ENCODE measurements at places on chromosomes 12 and 14. TPM values are rescaled to one million over a fixed set of nuclear protein-coding genes. Genes with fewer than 3 reads are reported as not detected.

FGF6 gene
- polyA plus RNA-seq: not detected

LRP1 gene
- 64.5 TPM for polyA plus RNA-seq

NR1H4 gene
- polyA plus RNA-seq: 15.0 TPM

RALGAPA1 gene
- polyA plus RNA-seq: 48.7 TPM

PTPN6 gene
- polyA plus RNA-seq: 21.9 TPM

FAIM2 gene
- polyA plus RNA-seq: 3.5 TPM

DNAI7 gene
- polyA plus RNA-seq: 7.9 TPM

DNA sequence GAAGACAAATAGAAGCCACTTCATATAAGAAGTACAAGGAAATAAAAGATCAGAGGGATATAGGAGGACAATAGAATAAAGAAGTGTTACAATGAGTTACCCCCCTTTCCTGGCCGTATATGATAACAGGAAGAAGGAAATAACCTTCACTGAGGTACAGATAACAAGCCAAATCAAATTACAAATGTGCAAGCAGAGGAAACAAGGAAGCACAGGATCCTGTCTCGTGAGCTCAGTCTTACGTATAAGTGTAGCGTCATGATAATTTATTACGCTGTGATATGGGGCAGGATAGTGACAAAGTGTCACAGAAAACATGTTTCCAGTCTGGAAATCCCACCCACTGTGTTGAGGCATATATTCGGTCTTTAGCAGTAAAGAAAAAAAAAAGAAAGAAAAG lies 26.5 kb downstream of the CRACR2A start:
- no peak for DNase-seq

DNA sequence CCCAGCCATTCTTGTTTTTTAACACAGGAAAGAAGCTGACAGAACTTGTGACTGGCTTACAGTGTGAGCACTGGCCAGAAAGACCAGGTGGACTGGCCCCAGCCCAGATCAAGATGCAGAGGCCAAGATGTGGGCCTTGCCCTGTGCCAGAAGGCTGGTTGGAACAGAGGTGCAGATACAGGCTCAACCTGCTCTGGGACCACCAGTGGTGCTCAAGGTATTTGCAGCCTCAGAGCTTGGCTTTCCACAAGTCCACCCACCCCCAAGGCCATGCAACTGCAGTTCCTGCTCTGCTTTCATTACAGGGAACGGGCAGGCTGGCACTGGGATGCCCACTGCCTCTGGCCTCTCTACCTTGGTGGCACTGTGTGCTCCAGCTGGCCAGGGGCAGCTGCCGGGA lies 23.3 kb downstream of the ZFC3H1 start:
- DNase-seq: no peak

- no peak for DNase-seq
Measured at GRCh38 chr12:115866909-115867525, 410.5 kb downstream of the MED13L start.

GRCh38 chr12:29234965-29235626 lies 86.0 kb downstream of the FAR2 start:
- DNase-seq: no peak

DNA sequence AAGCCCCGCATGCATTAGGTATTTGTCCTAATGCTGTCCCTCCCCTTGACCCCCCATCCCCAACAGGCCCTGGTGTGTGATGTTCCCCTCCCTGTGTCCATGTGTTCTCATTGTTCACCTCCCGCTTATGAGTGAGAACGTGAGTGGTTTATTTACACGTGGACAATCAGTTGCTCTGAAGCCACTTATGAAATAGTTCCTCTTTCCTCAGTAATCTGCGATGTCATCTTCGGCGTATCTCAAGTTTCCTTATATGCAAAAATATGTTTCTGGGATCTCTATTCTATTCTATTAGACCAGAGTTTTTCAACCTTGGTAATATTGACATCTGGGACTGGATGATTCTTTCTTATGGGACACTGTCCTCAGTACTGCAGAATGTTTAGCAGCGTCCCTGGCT lies 56.0 kb upstream of the DCD start:
- DNase-seq: no peak

Data from left kidney (tissue), 8 donors.